Naive thymus-derived CD4-positive, alpha-beta T cell (primary cell): ENCODE measurements at places on chromosomes 16 and 17.

- DNase-seq = no peak
These were observed 36.9 kb downstream of the LGALS9 start for GRCh38 chr17:27667656-27668487.

- DNase-seq = no peak
These were observed 14.4 kb upstream of the CBX8 start for GRCh38 chr17:79811011-79811867.

- no peak for DNase-seq
These were observed 134.9 kb downstream of the NLK start for GRCh38 chr17:28177351-28177750.

DNA sequence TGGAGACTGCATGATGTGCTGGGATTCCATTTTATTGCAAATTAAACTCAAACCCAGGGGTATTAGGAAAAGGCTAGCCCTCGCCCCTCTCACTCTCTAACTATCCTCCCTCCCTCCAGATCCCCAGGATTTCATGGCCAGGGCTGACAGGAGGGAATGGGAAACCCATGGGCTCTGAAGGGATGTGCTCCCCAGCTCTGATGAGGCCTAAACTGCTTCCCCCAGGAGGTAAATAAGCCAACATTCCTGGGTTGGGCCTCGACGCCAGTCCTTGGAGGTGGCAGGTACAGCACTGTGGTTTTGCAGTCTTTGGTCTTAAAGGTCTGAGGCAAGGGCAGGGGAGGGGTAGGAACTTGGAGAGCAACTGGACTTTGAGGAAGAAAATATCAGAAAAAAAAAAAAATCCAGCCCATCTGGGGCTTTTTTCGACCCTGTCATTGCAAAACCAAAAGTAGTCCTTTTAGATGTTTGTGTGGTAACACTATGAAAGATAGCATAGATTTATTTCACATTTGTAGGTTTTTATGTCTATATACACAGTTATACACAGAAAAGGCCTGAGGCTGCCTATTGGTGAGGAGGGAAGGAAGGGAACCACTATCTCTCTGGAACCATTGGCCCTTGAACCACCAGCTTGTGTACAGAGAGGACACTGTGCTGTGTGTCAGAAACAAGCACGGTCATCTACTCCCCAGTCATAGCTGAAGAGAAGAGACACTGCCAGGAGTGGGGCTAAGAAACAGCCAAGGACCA, 12.0 kb downstream of the C17orf113 start:
- no peak for DNase-seq

DNA sequence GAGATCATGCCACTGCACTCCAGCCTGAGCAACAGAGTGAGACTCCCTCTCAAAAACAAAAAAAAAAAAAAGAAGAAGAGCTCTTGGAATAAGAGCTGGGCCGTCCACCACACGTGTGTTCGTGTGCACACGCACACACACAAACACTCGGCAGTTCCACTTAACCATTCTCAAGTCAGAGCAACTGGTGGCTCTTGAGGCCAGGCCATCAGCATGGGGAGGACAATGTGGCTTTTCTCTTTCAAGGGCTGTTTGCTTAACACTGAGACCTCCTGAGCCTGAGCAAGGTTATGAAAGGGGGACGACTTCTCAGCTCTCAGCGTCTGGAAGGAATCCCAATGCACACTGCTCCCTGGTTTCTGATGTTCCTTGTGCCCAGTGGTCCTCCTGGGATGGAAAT, 444.9 kb downstream of the SOX9 start:
- no peak for DNase-seq

DNA sequence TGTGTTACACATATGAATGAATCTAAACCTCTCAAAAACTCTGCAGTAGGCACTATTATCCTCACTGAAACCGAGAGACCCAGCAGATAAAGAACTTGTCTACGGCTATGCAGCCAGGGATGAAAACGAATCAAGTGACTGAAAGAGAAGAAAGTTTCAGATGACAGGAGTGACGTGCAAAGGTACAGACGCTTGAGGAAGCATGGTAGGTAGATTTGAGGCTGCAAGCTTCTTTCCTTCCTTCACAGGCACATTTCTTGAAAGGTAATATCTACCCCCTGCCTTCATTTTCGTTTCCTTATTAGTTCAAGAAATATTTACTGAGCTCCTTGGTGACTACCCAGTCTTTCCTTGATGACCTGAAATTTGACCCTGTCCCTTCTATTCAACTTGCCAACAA, 211.5 kb upstream of the AXIN2 start:
- DNase-seq = no peak

GRCh38 chr17:7951143-7951792, 19.3 kb downstream of the CNTROB start:
- DNase-seq = no peak

- DNase-seq = no peak
These were observed 486.0 kb downstream of the KCNJ2 start for GRCh38 chr17:70655176-70655958.

- no peak for DNase-seq
These were observed 2.9 kb upstream of the CLDN9 start for GRCh38 chr16:3009568-3010390.

- no peak for DNase-seq
These were observed 2.0 kb upstream of the LPO start for GRCh38 chr17:58236394-58236793.

- DNase-seq = no peak
These were observed 378.0 kb upstream of the C16orf82 start for GRCh38 chr16:26688699-26689098.

GRCh38 chr17:67353929-67354574, 12.3 kb downstream of the PSMD12 start:
- no peak for DNase-seq

GRCh38 chr16:2032285-2033056, 5.8 kb downstream of the NHERF2 start:
- no peak for DNase-seq

- no peak for DNase-seq
These were observed 4.9 kb upstream of the HIGD1B start for GRCh38 chr17:44842748-44843147.
